ENCODE measurements at places on chromosomes 16 and 17.

DNA sequence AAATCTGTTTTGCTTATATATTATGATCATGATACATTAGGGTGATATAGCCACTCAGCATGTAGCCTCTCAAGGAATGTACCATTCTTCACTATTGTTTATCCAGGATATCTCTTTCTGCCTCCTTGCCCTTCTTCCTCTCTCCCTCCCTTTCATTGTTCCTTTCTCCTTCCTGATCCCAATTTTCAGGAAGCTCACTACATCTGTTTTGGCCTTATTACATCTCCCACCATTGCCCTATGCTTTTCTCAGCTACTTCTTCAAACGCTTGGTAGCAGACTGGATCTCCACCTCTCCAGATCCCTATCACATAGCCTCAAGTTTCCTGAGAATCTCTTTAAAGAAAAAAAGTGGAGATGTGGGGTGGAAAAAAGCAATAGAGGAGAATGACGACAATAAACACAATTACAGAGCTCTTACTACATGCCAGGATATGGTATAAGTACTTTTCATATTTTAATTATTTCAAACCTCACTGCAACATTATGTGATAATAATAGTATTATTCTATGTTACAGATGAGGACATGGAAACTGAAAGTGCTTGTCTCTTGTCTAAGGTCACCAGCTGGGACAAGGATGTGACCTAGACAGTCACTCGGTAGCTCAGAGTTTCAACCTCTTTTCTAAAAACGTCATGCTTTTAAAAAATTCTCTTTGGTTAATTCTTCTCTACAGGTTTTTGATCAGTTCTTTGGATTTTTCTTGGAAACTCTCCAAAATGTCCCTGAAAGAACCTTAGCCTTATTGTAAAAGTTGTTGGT is 959.1 kb downstream of the CDH11 start:
- no peak for DNase-seq

DNA sequence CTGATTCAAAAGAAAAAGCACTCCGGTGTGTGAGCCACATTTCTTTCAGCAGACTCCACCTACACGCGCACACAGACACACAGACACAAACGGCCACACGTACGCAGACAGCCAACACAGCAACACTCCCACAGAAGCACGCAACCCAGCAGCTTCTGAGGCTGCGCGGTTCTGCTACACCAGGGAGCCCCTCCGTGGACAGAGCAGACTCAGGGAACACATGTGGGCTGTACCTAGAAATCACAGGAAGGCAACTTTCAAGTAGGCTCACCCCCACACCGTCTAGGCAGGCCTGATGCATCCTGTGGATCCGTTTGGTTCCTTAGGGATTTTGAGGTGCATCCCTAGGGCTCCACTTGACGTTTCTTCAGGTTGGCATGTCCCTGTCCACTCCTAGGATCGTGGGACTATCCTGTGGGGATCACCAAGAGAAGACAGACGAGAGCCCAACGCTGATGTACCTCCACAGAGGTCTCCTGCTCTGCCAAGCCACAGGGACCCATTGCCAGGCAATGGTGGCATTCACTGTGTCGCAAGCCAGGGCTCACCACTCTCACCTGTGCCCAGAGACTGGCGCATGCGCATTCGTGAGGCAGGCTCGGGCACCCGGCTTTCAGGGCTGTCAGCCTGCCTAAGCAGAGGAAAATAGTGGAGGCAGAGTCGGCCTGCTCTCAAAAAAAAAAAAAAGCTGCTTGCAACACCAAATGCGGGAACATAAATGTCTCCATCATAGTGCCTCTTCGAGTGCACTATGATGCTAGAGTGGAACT is 2333.3 kb downstream of the TP53TG3F start:
- no peak for DNase-seq

DNA sequence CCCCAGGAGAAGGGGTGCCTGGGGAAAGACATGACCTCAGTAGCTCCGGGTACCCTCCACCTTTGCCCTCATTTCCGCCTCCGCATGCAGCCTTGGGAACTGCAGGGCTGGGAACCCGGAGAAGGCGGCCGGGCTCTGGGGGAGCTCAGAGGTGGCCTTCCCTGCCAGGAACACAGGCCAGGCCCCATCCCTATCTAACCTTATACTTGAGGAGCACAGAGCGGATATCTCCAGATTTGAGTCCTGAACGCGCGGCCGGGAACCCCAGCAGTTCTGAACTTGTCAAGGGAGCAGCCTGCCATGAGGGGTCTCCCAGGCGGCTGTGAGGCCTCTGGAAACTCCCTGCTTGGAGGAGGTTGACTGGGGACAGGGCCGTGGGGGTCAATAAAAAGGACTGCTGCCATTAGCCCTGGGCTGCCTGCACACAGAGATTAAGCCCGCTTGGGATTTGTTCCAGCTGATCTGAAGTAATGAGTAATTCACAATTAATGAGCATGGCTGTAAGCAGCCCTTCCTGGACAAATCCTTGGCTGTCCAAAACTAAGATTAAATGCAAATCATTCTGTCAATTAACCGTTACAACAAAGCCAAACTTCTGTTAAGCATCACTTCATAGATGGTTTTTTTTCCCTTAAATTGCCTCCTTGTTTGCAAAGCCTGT is 26.3 kb upstream of the METRNL start:
- DNase-seq, result peak; percentile 4

GRCh38 chr16:17252064-17252463 is 218.7 kb downstream of the XYLT1 start:
- no peak for DNase-seq

GRCh38 chr16:89596957-89597649 is 16.3 kb upstream of the DPEP1 start:
- DNase-seq, result no peak

GRCh38 chr17:14318918-14319205 is 18.0 kb downstream of the HS3ST3B1 start:
- no peak for DNase-seq

DNA sequence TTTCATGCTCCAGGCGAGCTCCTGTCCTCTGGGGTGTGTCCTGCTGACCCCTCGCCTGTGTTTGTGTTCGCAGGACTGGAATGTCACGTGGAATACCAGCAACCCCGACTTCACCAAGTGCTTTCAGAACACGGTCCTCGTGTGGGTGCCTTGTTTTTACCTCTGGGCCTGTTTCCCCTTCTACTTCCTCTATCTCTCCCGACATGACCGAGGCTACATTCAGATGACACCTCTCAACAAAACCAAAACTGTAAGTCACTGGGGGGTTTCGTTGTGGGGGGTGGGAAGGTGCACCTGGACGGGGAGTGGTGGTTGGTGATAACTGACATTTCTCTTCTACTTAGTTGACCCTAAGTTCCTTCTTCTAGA is 58.3 kb downstream of the ABCC1 start:
- DNase-seq, result no peak

GRCh38 chr17:78360371-78361224 is 721 bp upstream of the SOCS3 start:
- DNase-seq, result no peak

DNA sequence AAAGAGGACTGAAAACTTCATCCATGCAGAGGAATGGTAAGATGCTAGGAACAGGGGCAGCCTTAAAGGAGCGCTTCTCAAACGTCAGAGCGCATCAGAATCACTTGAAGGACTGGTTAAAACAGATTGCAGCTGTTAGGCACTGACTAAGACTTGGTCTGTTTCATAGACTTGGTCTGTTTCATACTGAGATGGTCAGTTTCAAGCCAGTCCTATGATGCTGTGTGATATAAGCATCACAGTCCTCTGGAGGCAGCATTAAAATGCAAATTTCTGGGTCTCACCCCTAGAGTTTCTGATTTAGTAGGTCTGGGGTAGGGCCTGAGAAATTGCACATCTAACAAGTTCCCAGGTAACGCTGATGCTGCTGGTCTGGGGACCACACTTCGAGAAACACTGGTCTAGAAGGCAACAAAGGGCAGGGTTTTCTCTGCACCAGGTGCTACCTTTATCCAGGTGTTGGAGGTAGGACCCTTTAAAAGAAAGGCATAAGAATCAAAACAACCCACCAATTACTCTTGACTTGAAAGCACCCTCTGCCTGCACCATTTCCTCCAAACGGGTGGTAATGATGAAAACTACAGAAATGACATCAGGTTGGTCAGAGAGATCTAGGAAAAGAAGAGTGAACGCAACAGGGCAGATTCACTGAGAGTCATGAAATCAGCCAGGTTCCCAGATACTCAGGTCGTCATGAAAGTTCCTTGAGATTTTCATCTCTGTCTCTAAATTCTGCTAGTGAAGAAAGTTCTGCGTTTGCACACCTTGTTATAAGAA is 95.0 kb upstream of the RCVRN start:
- no peak for DNase-seq

DNA sequence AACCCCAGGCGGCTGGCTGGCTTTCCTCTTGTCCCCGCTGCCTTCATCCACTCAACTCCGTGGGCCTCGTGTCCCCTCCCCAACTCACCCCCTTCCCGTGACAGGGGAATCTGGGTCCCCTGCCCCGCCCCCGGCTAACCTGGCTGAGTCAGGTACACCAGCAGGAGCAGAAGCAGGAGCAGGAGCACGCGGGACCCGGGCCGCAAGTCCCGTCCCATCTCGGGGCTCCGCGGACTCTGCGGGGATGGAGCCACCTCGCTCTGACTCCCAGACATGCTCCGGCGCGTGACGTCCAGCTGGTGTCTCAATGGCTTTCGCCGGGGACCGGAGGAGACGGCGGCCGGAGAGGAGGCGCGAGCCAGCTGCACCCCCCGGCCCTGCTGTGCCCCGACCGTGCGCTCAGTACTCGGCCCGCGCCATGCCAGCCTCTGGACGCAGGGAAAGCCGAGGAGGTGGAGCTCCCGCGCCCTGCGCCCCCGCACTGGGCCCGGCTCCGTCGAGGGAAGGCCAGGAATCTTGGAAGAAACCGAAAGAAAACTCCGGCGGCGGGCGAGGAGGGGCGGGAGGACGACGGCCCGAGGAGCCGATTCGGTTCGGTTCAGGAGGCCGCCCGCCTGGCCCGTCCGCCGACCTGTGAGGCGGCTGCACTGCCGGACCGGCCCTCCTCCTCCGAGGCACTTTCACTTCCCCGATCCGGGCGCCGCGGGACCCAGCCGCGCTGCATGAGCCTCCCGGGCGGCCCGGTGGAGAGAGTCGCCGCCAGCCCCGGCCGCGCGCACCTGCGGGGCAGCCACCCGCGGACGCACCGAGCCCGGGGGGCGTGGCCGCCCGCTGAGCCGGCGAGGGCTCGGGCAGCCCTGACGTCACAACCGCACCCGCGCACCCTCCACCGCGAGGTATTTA is at the start of the genes CXCL16 and ZMYND15:
Gene CXCL16 (minus strand): TSS at position 807 of the 903 bp plus-strand sequence. CDS start 589 bp downstream, at position 218.
Gene ZMYND15 (plus strand): TSS at position 712 of the 903 bp plus-strand sequence. CDS start 716 bp downstream, outside the sequence.
- DNase-seq, result no peak

DNA sequence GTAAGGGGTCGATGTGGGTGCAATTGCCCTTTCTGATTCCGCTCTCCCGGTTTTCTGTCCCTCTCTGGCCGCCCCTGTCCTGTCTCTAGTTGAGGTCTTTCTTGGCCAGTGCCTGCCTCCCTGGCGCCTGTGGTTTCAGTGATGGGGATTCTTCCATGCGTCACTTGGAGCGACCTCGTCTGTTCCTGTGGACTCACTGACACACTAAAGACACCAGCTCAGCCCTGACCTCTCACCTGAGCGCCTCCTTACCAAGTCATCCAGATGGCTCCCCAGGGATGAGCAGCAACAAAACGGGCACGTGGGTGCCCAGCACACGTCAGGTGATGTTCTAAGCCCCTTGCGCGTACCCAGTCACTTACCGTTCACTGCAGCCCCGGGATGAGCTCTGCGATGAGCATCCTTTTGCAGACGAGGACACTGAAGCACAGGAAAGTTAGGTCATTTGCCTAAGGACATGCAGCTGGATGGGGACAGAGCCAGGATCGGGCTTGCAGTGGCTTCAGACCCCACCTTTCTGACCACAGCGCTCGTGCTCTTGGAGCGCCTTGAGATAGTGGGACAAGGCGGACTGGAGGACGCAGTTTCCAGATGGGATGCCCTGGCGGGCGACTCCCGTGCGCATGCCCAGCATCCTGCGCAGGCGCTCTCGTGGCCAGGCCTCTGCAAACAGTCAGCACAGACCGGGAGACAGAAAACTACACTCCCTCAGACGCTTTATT is 11.5 kb upstream of the LGALS3BP start:
- DNase-seq, result no peak

GRCh38 chr17:37233036-37233435 is 142.7 kb upstream of the C17orf78 start:
- DNase-seq, result no peak

DNA sequence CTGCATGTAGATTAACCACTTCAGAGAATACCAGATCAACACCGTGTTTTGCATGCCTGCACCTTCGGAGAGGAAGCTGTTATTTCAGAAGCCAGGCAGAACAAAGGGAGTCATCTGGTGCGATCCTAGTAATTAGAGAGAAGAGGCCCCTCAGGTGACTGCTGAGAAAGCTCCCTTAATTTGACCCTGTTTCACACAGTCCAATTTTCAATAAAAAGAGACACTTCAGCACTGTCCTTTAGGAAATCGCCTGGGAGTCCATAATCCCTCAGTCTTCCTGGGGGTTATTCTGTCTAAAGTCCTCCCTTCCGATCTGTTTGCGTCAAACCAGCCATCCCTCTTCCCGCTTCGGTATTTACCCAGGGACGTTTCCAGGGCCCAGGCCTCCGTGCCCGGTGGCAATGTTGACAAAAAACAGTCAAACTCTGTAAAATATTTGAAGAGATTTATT is 23.4 kb upstream of the TNRC6C start:
- no peak for DNase-seq

DNA sequence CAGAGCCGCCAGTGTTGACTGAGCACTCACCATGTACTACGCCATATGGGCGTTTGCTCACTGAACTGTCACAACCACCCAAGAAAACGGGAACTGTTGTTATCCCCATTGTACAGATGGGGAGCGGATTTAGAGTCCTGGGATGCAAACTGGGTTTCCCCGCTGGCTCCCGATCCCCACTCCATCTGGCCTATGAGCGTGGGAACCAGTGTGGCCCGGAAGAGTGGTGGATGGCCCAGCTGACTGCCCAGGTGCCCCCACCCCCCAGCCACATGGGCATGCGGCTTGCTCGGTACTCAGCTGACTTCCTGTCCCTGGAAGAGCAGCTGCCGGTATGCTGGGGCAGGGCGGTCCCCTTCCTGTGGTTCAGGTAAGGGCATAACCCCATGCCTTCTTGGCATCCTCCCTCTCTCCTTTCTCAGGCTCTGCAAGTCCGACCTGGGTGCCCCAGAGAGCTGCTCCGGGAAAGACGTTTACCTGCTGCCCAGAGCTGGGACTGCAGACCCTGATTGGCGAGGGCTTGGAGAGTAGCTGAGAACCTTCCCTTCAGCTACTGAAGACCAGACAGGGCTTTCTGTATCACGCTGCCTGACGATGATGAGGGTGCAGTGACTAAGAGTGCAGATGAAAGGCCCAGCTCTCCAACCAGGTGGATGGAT is 16.2 kb downstream of the SOCS3 start:
- DNase-seq, result no peak

Measured in AG09319 (cell line).